Suprapubic skin (tissue), 4 donors: ENCODE measurements at places on chromosomes 6 and 20.

DNA sequence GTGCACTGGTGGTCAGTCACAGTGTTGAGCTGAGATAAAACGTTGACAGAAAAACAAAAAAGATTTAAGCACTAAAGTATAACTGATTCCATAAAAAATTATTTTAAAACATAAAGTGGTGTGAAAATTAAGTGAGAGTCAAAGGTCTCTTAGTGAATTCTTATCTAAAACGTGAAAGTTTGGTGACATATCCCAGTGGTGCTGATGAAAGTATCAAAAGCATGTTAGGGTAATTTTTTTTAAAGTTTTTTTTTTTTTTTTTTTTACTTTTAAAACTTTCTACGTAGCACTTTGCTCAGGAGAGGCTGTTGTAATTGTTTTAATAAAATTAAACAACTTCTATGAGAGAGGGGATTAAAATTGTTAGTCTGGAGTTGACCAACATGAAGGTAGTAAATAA lies 65.6 kb upstream of the TMEM30A start:
- no peak for DNase-seq

GRCh38 chr6:5713519-5713918 lies 293.2 kb downstream of the NRN1 start:
- DNase-seq, result no peak

- DNase-seq, result no peak
Measured at GRCh38 chr6:108524528-108525248, 36.0 kb upstream of the FOXO3 start.

DNA sequence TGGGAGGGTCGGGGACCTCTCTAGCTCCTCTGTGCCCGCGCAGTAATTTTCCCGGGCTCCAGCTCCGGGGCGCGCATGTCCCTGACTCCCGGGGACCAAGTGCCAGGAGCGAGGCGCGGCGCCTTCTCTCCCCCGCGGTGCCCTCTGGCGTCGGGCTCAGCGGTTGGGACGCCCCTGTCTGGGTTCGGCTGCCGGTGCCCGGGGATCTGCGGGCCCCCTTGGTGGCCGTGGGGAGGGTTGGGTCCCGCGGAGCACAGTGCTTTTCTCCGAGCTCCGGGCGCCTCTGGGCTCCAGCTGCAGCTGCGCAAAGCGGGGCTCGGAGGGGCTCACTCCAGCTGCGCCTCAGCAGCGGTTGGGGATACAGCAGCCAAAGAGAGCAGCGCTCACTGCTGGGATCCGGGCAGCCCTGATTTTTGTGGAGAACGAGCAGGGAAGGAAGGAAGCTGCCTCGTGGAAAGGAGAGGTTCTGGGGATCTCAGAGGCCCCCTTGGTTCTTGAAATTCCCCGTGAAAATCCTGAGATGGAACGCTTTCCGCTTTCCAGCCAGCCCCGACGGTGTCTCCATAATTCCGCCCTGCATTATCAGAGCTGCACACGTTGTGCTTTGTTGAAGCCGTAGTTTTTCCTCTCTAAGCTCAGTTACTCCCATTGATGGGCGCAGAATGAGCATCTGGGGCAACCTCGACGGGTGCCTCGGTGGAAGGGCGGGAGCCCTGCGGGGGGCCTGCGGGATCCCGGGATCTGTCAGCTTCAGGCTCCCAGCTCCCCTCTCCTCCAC lies 861 bp downstream of the PPP1R14C start:
- no peak for DNase-seq

DNA sequence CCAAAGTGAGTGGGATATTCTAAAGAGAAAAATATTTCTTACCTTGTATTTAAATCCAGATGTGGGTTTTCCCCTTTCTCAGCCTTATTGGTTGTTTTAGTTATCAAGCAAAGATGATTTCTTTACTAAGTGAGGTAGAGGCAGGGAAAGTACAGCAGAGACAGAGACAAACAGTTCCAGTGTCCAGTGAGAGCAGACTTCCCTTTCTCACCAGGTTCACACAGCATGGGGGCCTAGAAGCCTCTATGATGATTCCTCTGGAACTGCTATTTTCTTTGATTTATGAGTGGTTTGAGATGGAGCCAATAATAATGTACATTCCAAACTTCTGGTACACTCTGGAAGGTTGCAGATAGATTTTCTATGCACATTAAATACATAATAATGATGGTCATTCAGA lies 234.0 kb upstream of the MARCKS start:
- no peak for DNase-seq

- no peak for DNase-seq
Measured at GRCh38 chr6:7254980-7255835, 57.8 kb downstream of the SSR1 start.

GRCh38 chr20:12203981-12204380 lies 286.3 kb downstream of the BTBD3 start:
- no peak for DNase-seq

DNA sequence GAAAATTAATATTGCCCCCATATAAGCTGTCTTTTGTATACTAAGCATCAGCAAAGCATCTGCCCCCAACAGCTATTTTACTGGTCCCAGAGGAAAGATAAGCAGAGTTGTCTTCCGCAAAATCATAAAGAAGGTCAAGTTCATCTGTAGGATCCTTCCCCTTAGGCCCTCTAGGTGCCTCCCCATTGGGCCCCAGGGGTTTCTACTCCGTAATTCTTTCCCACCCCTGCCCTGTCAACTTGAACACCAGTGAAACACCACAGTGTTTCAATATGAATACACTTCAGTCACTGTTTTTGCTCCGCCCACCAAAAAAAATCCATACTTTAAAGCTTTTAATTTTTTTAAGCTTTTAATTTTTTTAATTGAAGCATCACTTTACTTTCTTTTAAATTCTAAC lies 159.2 kb downstream of the ATXN1 start:
- DNase-seq, result no peak
